ENCODE measurements at places on chromosomes 5 and 9. TPM values are rescaled to one million over a fixed set of nuclear protein-coding genes. Genes with fewer than 3 reads are reported as not detected.

Gene ECSCR
- total RNA-seq: not detected

Gene FABP6
- not detected for total RNA-seq

Gene GOLPH3
- 75.8 TPM for total RNA-seq

Gene MELK
- 8.2 TPM for total RNA-seq

Gene FCHSD1
- total RNA-seq: 11.9 TPM

Gene FOXD4L6
- not detected for total RNA-seq

Gene ESM1
- total RNA-seq: not detected

Gene CCDC187
- total RNA-seq: 0.25 TPM

Gene GLDC
- 14.2 TPM for total RNA-seq

Gene PTPN3
- 19.0 TPM for total RNA-seq

Gene SLC6A3
- total RNA-seq: not detected

Gene SPRY4
- total RNA-seq: 18.5 TPM

Gene GRXCR2
- total RNA-seq: not detected

Gene ARID3C
- total RNA-seq: 0.51 TPM

Gene PCDHGB6
- 2.0 TPM for total RNA-seq

Gene LCN1
- total RNA-seq: not detected

Gene CAMK4
- total RNA-seq: 7.7 TPM

Gene NOL6
- 40.7 TPM for total RNA-seq

Gene ZFP37
- 1.0 TPM for total RNA-seq

Gene SPATA31D4
- total RNA-seq: not detected

Gene ZBTB26
- 2.3 TPM for total RNA-seq

Gene RMI1
- total RNA-seq: 7.5 TPM

Gene PAEP
- not detected for total RNA-seq

Gene IL33
- total RNA-seq: not detected

Gene PTPA
- total RNA-seq: 165 TPM

Gene SLC35D2
- total RNA-seq: 31.6 TPM

Gene TMEM171
- 9.1 TPM for total RNA-seq

Gene HMCN2
- not detected for total RNA-seq

Gene GAPT
- not detected for total RNA-seq

Gene MSX2
- 0.16 TPM for total RNA-seq

Gene FREM1
- total RNA-seq: under 0.01 TPM

Gene TLR4
- 12.2 TPM for total RNA-seq

Gene CDKN2A
- 36.5 TPM for total RNA-seq

Gene ELP1
- total RNA-seq: 22.5 TPM

Gene ITGA1
- total RNA-seq: 3.7 TPM

Gene STOML2
- 232 TPM for total RNA-seq

Gene CRB2
- 94.2 TPM for total RNA-seq

Gene IFNA2
- not detected for total RNA-seq

Gene PCDHA13
- not detected for total RNA-seq

Gene NPR3
- 3.0 TPM for total RNA-seq

Gene SAPCD2
- 3.5 TPM for total RNA-seq

Gene IARS1
- total RNA-seq: 144 TPM

Gene PRLR
- under 0.01 TPM for total RNA-seq

Gene PCDHA1
- 0.16 TPM for total RNA-seq

Gene DYNC2I2
- total RNA-seq: 103 TPM

Gene PIP5KL1
- 2.5 TPM for total RNA-seq

Gene PARP8
- 9.4 TPM for total RNA-seq

Gene IFNB1
- not detected for total RNA-seq
